Upper lobe of left lung (tissue), 6 donors: ENCODE measurements at places on chromosomes 7 and 10.

GRCh38 chr10:17200001-17200911 lies 1.2 kb downstream of the TRDMT1 start:
- no peak for DNase-seq

DNA sequence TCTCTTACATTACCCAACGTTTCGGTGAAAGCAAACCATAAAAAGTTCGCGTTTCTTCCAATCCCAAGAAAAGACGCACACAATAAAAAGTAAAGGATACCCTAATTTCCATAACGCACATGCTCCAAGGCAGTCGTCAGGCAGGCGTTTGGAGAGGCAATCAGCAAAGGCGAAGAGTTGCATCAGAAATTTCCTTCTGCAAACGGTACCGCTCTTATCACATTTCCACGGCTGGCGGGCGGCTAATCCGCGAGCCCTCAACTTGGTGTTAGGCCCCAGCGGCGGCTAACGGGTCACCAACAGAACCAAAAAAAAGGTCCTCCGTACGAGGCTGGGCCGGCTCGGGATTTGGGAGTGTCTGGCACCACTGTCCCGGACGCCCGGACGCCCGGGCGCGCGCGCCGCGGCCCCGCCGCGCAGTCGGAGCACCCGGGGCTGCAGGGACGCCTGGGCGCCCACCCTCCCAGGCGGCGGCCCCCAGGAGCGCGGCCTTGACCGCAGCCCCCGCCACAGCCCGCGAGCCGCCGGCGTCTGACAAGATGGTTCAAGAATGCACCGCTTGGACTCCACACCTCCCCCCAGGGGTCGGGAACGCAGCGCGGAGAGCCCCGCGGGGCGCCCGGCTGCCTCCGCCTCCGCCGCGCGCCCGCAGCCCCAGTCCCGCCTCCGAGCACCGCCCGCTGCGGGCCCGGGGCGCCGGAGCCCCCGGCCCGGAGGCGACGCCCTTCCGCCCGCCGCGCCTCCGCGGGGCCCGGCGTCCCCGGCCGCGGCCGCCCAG lies 9.8 kb upstream of the GRB10 start:
- DNase-seq, result peak; percentile 88

GRCh38 chr7:30471205-30471604 lies 7.4 kb downstream of the NOD1 start:
- peak; percentile 53 for DNase-seq

DNA sequence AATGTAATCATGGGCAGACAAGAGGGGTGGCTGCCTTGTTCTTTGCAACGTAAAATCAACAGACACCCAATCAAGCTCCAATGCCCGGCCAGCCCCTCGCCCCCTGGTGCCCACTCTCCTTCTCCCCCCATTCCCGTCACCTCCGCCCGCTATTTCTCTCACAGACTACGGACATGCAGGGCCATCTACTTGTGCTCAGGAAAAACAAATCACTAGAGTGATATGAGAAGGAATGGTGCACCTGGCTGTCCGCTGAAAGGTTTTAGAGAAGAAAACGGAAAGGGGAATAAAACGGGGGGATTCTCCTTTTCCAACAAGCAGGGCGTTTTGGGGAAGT lies 396 bp downstream of the GRM8 start:
- no peak for DNase-seq

- no peak for DNase-seq
Measured at GRCh38 chr10:53209944-53210611, 437.5 kb upstream of the MBL2 start.

DNA sequence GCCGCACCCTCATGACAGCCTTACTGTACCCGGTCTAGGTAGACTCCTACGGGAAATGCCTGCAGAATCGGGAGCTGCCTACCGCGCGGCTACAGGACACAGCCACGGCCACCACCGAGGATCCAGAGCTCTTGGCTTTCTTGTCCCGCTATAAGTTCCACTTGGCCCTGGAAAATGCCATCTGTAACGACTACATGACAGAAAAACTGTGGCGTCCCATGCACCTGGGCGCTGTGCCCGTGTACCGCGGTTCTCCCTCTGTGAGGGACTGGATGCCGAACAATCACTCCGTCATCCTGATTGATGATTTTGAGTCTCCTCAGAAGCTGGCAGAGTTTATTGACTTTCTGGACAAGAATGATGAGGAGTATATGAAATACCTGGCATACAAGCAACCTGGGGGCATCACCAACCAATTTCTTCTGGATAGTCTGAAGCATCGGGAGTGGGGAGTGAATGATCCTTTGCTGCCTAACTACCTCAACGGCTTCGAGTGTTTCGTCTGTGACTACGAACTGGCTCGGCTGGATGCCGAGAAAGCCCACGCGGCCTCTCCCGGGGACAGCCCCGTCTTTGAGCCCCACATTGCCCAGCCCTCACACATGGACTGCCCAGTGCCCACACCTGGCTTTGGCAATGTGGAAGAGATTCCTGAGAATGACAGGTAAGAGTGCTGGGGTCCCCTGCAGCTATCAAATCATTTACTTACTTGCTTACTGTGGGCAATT lies 8.5 kb upstream of the CHCHD1 start:
- DNase-seq, result no peak

GRCh38 chr10:51711519-51711891 lies 12.1 kb upstream of the CSTF2T start:
- DNase-seq, result no peak

GRCh38 chr7:107811934-107812333 lies 8.9 kb upstream of the SLC26A3 start:
- no peak for DNase-seq

- no peak for DNase-seq
Measured at GRCh38 chr7:6546498-6547251, 4.6 kb downstream of the GRID2IP start.

- DNase-seq, result no peak
Measured at GRCh38 chr10:117412469-117413010, 37.3 kb upstream of the PDZD8 start.
